ENCODE measurements at places on chromosomes 4 and X. TPM values are rescaled to one million over a fixed set of nuclear protein-coding genes. Genes with fewer than 3 reads are reported as not detected.

GRCh38 chr4:98828801-98829200, 100.1 kb downstream of the EIF4E start:
- DNase-seq: no peak
- no peak overlapping the region for H3K27ac ChIP-seq
- H3K4me3 ChIP-seq: no peak overlapping the region
- no peaks in the 10 kb centered on the region for H3K27me3 ChIP-seq
- H3K36me3 ChIP-seq: no peaks in the 10 kb centered on the region

Gene PHKA1
- 0.93 TPM for total RNA-seq

GRCh38 chrX:154918060-154918483, 31.9 kb downstream of the F8A1 start:
- H3K27me3 ChIP-seq: no peaks in the 10 kb centered on the region
- H3K4me1 ChIP-seq: peaks cover 3% of the 10 kb centered on the region
- H3K27ac ChIP-seq: no peak overlapping the region
- no peak for DNase-seq

DNA sequence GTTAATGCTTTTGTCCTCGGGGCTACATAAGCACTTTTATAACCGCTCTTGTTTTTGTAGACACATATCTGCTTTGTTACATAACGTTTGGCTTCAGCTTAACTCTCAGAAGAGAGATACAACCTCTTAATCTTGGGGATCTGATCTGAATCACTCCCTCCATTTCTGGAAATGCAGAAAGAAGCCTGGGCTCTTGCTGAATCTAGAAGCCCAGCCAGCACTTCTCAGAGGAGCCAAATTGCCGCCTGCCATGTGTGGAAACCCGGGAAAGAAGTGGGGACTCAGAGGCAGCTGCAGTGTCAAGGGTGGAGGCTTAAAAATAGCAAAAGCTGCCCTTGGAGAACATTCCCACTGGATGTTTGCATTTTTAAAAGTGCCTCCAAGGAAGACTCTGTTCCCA, 69.3 kb upstream of the LDB2 start:
- H3K36me3 ChIP-seq: no peaks in the 10 kb centered on the region
- H3K27ac ChIP-seq: no peak overlapping the region
- no peaks in the 10 kb centered on the region for H3K4me1 ChIP-seq
- no peak for DNase-seq

Gene SLC9B1
- total RNA-seq: 0.54 TPM

GRCh38 chrX:1417921-1418771, 26.2 kb upstream of the SLC25A6 start:
- DNase-seq: no peak
- no peaks in the 10 kb centered on the region for H3K4me1 ChIP-seq
- H3K36me3 ChIP-seq: peaks cover 7% of the 10 kb centered on the region
- no peak overlapping the region for H3K27ac ChIP-seq

Measured in right lobe of liver (tissue), 6 donors.